ENCODE measurements at places on chromosomes 2 and 18.

DNA sequence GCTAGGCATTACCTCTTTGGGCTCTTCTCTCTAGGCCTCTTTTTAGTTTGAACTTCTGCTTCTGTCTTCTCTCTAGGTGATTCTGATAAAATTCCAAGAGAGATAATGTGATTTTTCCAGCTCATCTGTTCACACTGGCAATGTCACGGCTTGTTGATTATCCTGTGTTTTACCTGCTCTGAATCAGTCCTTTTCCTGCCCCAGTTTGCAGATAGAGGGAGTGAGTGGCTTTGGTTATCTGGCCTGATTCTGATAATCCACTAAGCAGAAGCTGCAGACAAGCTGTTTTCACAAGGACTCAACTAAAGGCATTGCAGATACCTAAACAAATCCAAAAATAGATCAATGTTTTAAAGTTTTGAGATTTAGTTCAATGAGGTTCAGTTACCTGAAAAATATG is 111.9 kb downstream of the DCC start:
- DNase-seq = no peak

GRCh38 chr2:160918906-160919503 is 241.2 kb upstream of the TANK start:
- no peak for DNase-seq

GRCh38 chr2:162401871-162402270 is 57.9 kb downstream of the GCA start:
- no peak for DNase-seq

GRCh38 chr2:54771166-54771885 is 47.9 kb downstream of the EML6 start:
- DNase-seq = no peak

DNA sequence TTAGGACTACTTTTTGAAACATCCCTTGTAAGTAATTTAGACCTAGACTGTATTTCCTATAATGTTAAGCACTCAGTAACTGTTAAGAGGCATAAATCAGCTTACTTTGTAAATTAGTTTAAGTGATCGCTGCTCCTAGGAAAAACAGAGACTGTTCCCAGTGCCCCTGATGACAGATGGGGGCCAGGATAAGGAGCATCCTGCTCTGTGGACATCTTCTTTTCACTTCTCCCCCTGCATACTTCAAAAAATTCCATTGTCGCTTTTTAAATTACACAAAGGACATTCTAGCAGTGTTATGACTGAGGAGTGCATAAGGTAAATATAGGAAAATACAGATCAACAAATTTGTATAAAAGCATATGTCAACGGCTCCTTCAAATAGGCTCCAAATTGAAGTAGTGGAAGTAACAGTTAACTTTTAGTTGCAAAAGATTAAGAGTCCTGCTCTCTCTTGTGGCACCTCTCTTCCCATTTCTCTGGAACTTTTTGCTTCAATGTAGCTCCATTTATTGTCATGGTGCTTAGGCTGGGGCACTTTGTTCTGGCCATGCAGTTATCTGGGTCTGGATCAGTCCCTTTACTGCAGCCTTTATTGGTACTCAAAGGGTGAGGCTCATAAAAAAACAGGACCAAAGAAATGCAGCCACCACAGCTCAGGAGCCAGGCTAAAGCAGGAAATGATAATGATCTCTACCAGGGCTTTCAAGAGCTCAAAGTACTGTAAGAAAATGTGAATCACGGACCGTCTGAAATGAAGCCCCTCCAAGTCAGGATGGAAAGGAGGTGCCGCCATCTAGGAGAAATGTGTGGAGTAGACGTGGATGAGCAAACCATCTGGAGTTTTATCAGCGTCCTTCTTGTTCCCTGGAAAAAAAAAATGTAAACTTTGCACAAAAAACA is 162.1 kb upstream of the ZNF516 start:
- no peak for DNase-seq

GRCh38 chr18:45619826-45620201 is 4.5 kb downstream of the SLC14A2 start:
- no peak for DNase-seq

- no peak for DNase-seq
These were observed 1.2 kb downstream of the RMP24 start for GRCh38 chr18:35973650-35974049.

DNA sequence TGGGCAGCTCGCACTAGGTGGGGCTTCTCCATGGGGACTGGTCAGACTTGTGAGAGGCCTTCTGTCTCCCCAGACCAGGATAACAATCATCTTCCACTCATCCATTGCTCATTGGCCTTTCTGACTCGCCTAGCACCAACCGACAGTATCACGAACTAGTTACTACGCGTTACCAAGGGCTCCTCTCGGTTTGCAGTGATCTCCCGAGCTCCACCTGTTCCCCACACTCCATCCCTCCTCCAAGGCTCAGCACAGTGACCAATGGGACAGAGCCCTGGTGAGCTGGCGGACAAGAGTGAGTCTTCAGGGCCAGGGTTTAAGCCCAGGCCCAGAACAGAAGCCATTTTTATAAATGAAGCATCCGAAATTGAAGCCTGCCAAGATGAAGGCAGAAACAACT is 42.8 kb upstream of the SMAD7 start:
- DNase-seq = no peak

GRCh38 chr2:196290136-196290535 is 118.8 kb upstream of the STK17B start:
- no peak for DNase-seq
